ENCODE measurements at places on chromosomes 3 and 15.
A peak's percentile ranks its signal among the peaks of the same experiment; 100 is the strongest.

GRCh38 chr3:31392568-31392967 lies 140.2 kb upstream of the STT3B start:
- DNase-seq = no peak

DNA sequence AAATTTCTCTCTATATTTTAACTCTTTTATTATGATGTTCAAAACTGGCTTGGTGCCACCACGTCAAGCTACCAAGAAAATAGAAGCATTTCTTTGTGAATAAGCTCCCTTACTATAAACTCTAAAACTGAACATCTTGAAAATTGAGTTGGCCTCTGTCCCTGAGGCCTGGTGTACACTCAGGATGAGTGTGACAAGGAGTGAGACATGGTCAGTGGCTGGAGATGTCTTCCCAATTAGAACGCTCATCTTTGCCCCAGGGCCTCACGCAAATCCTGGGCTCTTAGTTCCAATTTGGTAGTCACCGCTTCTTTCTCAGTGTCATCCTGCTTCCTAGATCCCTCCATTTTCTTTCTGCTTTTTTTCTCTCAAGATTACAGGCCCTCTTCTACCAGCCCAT lies 26.2 kb downstream of the SLC2A2 start:
- DNase-seq = no peak

GRCh38 chr15:41934843-41935242 lies 37.5 kb downstream of the EHD4 start:
- peak; percentile 86 for DNase-seq

DNA sequence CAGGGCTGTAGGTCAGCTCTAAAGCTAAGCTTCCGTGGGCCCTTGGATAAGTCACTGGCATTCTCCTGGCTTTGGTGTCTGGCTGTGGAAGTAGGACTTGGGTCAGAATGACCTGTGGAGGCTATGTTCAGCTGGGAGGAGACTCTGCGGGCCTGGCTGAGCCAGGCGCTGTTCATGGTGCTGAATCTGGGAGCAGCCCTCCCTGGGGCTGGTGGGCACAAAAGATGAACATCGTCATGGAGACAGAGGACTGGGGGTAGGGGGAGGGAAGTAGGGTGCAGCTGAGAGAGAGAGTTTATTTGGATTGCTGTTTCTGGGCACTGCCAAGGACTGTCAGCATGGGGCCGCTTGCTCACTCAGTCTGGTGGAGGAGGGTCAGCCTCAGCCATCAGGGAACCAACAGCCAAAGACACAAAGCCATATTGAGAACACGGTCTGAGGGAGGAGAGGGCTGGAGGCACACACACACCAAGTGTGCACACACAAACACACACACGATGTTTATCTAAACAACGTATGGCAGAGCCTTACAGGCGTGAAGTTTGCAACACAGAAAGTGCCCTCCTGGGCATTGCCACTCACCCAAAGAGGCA lies 120.7 kb upstream of the LINGO1 start:
- DNase-seq = no peak

DNA sequence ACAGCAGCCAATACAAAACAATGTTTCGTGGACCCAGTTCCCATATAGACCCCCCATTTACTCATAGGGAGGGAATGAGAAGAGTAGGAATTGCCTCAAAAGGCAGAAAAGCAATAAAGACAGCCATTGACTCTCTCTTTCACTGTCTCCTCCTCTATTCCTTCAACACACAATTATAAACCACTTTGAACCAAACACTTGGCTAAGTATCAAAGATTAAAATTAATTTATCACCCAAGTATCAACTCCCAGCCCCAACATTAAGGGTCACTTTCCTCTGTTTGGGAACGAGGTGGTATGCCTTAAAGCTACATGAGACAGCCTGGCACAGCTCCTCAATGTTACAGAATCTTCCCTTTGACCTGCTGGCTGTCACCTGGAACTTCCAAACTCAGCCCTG lies 16.4 kb upstream of the LRIG1 start:
- DNase-seq = no peak

- DNase-seq = no peak
These were observed 70.3 kb downstream of the TAMM41 start for GRCh38 chr3:11776346-11776745.

DNA sequence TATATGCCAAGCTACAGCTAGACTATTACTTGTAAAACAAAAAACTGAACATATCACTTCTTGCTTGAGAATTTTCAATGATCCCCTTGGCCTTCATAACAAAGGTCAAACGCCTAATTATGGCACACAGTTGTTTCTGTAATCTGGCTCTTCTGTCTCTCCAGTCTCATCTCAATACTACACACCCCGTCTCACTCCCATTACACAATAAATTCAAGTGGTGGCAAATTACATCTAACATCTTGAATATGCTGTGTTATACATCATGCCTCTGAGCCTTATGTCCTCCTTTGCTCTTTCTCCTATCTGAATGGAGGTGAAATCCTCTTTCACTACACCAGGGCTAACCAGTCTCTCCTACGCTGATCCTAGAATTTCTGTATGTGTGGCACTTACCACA lies 140.4 kb downstream of the TBL1XR1 start:
- no peak for DNase-seq

GRCh38 chr3:14007006-14007405 lies 117.7 kb downstream of the CHCHD4 start:
- DNase-seq = no peak

- no peak for DNase-seq
These were observed 223.0 kb downstream of the TBL1XR1 start for GRCh38 chr3:176974279-176974678.

DNA sequence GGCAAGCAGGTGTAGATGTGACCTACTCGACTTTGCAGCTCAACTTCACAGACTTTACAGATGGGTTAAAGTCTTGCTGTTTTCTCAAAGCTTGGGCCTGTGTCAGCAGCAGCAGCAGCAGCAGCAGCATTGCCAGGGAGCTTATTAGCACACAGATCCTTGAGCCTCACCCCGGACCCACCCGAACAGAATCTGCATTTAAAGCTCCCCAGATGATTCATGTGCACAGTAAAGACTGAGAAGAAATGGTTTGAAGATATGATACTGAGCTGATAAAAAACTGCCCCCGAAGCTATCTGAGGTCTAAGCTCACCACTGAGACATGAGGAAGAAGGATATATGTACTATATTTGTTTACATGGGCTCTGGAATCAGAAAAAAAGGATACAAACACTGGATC lies 231.7 kb downstream of the ARPP21 start:
- no peak for DNase-seq

- no peak for DNase-seq
These were observed 1464.5 kb downstream of the ZPLD1 start for GRCh38 chr3:103899328-103899727.

- no peak for DNase-seq
These were observed 397.9 kb downstream of the NTRK3 start for GRCh38 chr15:87858651-87859050.

DNA sequence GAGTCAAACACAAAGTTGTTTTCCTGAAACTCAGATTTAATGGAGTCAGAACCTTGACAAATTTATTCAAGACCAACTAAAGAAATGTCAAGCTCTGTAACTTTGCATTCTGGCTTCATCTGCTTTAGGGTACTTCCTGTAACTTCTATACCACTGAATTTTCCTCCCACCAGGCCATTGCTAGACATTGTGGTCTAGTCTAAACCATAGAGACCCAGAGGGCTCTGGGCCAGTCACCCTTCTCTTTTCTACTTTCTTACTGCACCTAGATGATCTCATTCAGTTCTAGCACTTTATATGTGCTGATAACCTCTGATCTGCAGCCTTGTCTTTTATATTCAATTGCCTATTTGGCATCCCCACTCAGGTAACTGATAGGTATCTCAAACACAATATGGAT lies 2.8 kb upstream of the OR5K1 start:
- no peak for DNase-seq

- DNase-seq = no peak
These were observed 3.2 kb upstream of the LSG1 start for GRCh38 chr3:194675081-194675640.

DNA sequence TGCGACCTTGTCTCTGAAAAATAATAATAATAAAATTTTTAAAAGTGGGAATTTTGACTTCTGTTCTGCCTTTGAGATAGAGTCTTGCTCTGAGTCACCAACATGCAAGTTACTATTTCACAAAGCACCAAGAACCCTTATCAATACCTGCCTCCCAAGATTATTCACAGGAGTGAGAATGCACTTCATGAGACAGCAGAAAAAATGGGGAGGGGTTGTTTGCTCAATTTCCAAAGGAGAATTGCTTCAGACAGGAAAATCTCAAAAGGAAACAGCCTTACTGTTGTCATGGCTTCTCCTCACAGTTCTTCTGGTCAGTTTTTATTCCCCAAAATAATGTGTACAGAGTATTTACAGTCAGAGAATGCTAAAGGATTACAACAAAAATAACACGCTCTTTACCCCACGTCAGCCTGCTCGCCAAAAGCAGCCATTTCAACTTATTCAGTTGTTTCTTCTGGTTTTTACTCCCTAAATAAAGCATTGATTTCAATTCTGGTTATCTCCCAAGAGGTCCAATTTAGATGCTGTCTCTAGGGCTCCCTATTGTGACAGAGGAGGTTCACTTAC lies 89.0 kb downstream of the PPCDC start:
- no peak for DNase-seq

GRCh38 chr3:180267202-180267843 lies 230.6 kb upstream of the PEX5L start:
- no peak for DNase-seq

DNA sequence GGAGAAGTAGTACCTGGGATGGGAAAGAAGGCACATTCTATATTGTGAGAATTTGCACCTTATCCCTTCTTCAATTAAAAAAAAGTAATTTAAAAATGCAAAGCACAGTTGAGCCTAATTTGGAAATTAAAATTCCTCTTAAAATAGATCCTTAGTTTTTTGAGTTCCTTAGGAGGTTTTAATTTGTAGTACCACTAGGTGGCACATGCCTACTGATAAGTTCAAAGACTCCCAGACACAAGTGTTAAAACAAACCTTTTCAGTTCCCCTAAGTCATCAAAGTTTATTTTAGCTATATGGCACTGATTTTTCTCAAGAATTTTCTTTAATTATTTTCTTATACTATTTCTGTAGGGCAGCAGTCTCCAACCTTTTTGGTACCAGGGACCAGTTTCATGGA lies 127.6 kb upstream of the AZI2 start:
- no peak for DNase-seq

- no peak for DNase-seq
These were observed 167.6 kb upstream of the CADPS start for GRCh38 chr3:63042833-63043232.

DNA sequence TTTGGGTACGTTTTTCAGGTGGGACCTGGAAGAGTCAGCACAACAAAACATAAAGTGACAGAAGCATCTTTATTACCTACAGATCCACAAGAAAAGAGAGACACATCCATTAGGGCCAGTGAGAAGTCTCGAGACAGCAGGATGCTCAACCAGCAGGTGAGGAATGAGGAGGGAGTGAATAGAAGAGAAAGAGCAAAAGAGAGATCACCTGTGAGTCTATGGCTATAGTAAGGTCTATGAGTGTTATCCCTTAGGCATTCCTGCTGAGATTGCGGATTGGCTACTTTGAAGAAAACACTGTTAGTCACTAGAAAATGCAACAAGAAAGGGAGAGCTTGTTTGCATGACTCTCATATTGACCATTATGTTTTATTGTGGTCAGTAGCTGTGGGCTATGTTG lies 1556.2 kb upstream of the GBE1 start:
- DNase-seq = no peak

DNA sequence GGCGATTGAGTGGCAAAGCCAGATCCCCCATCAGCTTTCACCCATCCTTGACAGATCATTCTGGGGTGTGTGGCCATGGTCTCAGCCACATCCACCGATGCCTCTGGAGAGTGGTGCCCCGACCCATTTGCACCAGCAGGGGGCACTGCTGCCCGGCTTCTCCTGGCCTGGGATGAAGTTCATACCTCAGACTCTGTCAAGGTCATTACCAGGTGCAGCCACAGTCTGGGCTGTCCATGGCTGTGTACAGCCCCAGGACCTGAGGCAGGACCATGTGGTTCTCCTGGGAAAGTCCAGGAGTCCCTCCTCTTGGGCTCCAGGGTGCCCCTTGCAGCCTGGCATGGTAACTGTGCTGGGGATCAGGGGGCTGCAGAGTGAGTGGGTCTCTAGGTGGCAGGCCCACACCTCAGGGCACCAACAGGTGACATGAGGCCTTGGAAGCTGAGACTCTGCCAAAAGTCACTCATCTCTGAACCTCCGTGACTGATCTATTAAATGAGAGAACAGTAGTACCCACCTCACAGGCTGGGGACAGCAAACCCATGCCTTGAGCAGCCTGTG lies 67.2 kb downstream of the CACNA2D2 start:
- DNase-seq = peak; percentile 82

Data from CD8-positive, alpha-beta memory T cell (primary cell).